ENCODE measurements at places on chromosomes 16 and 17. TPM values are rescaled to one million over a fixed set of nuclear protein-coding genes. Genes with fewer than 3 reads are reported as not detected.

DNA sequence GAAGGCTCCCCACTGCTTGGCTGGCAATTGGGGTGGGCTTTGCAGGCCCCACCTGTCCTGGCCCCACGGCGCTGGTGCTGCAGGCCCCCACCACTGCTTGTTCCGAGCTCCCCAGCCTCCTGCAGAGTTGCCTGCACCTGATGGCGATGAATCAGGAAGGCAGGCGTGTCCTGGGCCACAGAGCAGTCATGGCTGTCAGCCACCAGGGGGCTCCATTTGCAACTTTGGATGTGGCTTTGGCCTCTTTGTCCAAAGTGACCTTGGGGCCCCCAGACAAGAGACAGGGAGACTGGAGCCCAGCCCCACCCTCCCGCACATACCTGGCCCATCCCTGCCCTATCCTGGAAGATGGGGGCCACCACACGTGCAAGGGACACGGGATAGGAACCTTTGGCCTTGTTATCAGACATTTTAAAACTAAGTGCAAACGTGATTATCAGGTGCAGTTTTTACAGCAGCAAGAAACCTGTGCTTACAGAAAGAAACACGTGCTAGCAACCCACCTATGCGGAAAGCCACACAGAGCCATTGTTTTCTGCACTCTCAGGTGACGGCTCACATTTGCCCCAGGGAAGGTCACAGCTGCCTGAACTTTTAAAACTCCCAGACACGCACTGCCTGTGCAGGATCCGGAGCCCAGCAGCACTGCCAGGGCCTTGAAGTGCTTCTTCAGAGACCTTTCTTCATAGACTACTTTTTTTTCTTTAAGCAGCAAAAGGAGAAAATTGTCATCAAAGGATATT lies at the start of gene DNASE1:
DNASE1 (plus strand) TSS at position 443 of the 743 bp plus-strand sequence. CDS start 683 bp downstream, outside the sequence.
- peak; percentile 79 for DNase-seq

- DNase-seq: peak; percentile 40
Measured at GRCh38 chr16:14497245-14498082, 132.6 kb downstream of the PARN start.

- DNase-seq: no peak
Measured at GRCh38 chr16:67919622-67920221, 11.9 kb downstream of the CTRL start.

- peak; percentile 41 for DNase-seq
Measured at GRCh38 chr16:88287219-88287618, 95.5 kb upstream of the ZNF469 start.

DNA sequence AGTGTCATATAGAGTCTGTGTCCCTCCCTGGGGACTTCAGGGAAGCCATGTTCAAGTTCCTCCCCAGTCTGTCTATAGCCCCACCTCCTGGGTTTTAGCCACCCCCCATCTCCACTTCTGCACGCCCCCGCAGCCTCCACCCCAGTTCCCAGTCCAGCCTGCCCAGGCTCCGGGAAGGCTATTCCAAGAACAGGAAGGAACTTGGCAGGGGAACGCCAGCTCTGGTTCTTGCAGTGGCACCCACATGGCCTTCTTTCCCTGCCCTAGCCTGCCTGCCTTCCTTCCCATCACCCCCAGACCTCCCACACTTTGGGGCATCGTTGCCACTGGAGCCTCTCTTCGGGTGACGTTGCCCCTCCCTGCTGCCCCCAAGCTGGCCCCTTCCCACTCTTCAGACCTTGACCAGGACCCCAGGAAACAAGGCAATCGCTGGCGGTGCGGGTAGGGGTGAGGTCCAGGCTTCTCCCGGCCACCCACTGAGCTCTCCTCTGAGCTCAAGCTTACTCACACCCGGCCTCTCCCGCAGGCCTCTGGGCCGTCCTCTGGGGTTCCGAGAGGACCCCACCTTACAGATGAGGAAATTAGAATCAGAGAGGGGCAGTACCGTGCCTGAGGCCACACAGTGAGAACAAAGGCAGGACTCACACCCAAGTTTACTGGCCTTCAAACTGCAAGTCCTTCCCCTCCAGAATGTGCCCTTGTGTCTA lies 9.2 kb upstream of the CES4A start:
- DNase-seq: no peak

- no peak for DNase-seq
Measured at GRCh38 chr16:53369921-53370320, 64.3 kb upstream of the RBL2 start.

GRCh38 chr16:85329059-85329812 lies 217.0 kb upstream of the CIBAR2 start:
- DNase-seq: no peak

DNA sequence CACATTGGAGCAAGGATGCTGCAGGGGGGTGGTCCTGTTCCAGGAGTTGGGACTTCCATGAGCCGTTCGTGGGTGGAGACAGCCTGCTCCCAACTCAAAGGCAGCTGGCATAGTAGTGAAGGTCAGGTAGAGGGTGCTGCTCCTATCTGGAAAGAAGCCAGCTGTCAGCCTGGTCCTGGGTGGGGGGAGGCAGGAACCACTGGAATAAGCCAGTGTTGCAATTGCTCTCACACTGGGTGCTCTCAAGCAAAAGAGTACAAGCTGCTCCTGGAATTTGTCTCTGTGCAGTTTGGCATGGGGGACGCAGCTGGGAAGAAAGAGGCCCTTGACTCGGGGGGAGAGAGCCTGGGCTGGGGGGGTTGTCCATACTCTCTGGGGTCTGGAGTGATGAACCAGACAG lies 8.7 kb downstream of the CACNG5 start:
- DNase-seq: no peak

- no peak for DNase-seq
Measured at GRCh38 chr17:74343526-74344284, 17.7 kb downstream of the KIF19 start.

- peak; percentile 88 for DNase-seq
Measured at GRCh38 chr16:57619606-57620334, 8.7 kb upstream of the ADGRG1 start.

- peak; percentile 24 for DNase-seq
Measured at GRCh38 chr17:73705594-73705993, 61.3 kb upstream of the SDK2 start.

GRCh38 chr16:11328172-11329070 lies 16.8 kb upstream of the RMI2 start:
- DNase-seq: peak; percentile 45

DNA sequence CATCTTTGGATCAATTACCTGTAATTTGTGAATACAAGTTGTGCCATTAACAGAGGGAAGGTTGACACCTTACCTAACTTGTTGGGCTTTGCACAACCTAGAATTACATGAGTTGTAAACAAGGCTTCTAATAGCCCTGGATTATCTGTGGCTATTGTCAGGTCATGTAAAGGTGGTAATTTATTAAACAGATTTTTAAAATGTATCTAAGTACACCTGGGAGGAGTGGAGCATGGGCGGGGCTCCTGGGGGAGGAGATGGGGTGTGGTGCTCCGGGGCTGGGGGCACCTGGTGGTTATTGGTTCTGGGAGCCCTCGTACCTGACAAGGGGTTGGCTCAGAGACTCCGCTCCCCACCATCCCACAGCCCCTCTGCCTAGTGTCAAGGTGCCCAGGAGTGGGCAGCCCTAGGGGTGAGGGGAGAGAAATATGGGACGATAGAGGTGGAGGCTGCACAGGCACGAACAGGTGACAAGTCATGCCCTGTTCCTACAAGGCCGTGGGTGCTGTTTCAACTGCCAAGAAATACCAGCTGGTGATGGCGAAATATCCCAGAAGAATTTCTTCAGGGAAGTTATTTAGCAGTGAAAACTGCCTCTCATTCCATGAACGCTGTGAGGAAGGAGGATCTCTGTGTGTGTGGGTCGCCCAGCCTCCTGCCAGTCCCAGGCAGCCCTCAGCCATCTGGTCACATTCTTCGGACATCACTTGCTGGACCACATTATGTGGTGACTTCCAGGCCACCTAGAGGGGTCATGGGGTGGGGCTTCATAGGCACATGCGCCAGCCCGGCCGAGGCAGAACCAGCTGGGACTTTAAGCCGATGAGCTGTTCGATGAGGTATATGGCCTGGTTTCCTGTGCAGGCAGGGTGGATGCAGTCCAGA lies 55.5 kb upstream of the IRX3 start:
- no peak for DNase-seq

Gene ETV4
- 6.2 TPM for total RNA-seq

Gene NHLRC4
- total RNA-seq: 0.52 TPM

Gene KRTAP4-6
- total RNA-seq: not detected

Gene SLC6A4
- 0.33 TPM for total RNA-seq

Gene KRTAP4-7
- not detected for total RNA-seq

Gene MRPL28
- total RNA-seq: 22.1 TPM

Gene SLC16A11
- total RNA-seq: 4.2 TPM

Gene OR2C1
- total RNA-seq: not detected

Gene RBFOX1
- total RNA-seq: not detected
